ENCODE measurements at places on chromosomes 1 and 21.

DNA sequence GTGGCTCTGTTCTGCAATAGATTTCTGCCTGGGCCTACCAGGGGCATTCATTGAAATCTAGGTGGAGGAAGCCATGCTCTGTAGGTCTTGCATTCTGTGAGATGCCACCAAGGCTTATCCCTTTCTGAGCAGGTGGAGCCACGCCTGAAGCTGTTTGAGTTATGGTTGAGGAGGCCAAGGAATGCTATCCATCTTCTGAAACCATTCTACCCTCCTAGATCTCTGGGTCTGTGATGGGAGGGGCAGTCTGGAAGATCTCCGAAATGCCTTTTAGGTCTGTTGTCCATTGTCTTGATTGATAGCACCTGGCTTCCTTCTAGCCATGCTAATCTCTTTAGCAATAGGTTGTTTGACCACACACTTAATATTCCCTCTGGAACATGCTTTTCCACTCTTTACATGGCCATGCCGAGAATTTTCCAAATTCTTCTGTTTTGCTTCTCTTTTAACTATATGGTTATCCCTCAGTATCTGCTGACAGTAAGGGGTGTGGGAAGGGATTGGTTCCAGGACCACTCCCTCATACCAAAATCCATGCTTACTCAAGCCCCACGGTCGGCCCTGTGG is 45.2 kb downstream of the AK4 start:
- no peak for DNase-seq

GRCh38 chr1:26981146-26981846 is 12.2 kb upstream of the TRNP1 start:
- DNase-seq = no peak

GRCh38 chr1:161359291-161359690 is 8.4 kb downstream of the CFAP126 start:
- DNase-seq = no peak

DNA sequence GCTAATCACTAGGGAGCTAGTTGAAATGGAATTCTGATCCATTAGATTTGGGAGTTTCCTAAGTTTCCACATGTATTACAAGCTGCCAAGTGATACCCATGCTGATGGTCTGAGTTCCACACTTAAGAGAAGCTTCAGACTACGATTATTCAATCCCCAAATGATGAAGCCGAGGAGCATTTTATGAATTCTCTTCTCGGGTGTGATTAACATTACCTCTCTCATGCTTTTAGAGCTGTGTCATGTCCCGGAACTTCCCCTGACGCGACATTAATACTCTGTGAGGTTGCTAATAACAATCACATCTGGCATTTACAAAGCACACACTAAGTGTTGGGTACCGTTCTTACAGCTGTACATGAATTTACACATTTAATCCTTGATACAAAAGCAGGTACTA is 63.0 kb downstream of the KCNJ15 start:
- DNase-seq = no peak

- DNase-seq = no peak
Observed at GRCh38 chr1:42957880-42958487, 684 bp downstream of the SLC2A1 start.

GRCh38 chr1:186654741-186655140 is 25.5 kb downstream of the PTGS2 start:
- no peak for DNase-seq

GRCh38 chr1:221470000-221470698 is 271.7 kb downstream of the DUSP10 start:
- DNase-seq = no peak

DNA sequence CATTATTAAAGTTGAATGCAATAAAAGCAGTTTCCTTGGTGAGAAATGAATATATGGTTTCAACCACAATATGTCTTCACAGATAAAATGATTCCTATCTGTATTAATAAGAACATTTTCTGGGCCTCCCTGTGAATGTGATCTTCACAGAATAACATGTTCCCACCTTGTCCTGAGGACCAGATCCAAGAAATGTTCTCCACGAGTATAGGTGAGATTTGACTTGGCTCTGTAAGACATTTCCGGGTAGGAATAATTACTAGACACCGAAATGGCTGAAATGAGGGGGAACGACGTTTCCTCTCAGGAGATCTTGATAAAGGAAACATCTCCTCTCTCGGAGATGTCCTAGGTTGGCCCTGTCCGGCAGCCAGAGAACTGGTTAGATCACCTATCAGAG is 61.4 kb downstream of the CLIC6 start:
- no peak for DNase-seq

GRCh38 chr1:39094685-39095084 is 68.5 kb downstream of the NDUFS5 start:
- DNase-seq = no peak
